ENCODE measurements at places on chromosomes 12 and 14. TPM values are rescaled to one million over a fixed set of nuclear protein-coding genes. Genes with fewer than 3 reads are reported as not detected.
A peak's percentile ranks its signal among the peaks of the same experiment; 100 is the strongest.

The DDX23 gene
- 71.1 TPM for polyA plus RNA-seq

DNA sequence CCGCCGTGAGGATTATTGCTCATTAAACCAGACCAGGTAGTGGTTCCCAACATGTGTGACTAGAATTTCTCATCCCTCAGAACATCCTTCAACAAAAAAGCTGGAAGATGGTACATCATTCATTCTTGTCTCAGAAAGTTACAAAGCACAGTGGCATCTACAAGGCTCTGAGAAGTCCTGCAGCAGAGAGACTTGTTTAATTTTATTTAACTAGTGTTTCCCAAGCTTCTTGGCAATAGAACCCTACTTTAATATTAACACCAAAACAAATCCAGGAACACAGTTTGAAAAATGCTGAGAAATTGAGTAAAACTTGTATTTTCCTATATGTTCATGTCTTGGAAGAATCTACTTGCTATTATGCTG is 54.8 kb downstream of the PLXNC1 start:
- DNase-seq: no peak

The GPR132 gene
- polyA plus RNA-seq: 1.0 TPM

GRCh38 chr12:39103552-39104165 is 198.3 kb upstream of the CPNE8 start:
- peak; percentile 51 for DNase-seq

- DNase-seq: no peak
Measured at GRCh38 chr12:63753743-63754142, 26.0 kb upstream of the RXYLT1 start.

The GRIN2B gene
- 0.16 TPM for polyA plus RNA-seq

The GLIPR1L2 gene
- polyA plus RNA-seq: 0.92 TPM

GRCh38 chr12:42283739-42284138 is 42.2 kb downstream of the ZCRB1 start:
- no peak for DNase-seq

The STON2 gene
- polyA plus RNA-seq: 10.0 TPM

GRCh38 chr12:27013611-27014084 is 536 bp downstream of the TM7SF3 start:
- no peak for DNase-seq

The DBX2 gene
- not detected for polyA plus RNA-seq

The VSX2 gene
- not detected for polyA plus RNA-seq

GRCh38 chr12:64673490-64674169 is 63.3 kb downstream of the RASSF3 start:
- no peak for DNase-seq

- no peak for DNase-seq
Measured at GRCh38 chr14:44979273-44979672, 17.3 kb downstream of the TOGARAM1 start.

The CD163 gene
- 23.9 TPM for polyA plus RNA-seq

GRCh38 chr12:78797196-78797931 is 67.2 kb upstream of the SYT1 start:
- DNase-seq: peak; percentile 0

The KRT6C gene
- not detected for polyA plus RNA-seq

- no peak for DNase-seq
Measured at GRCh38 chr14:33376510-33376909, 437.8 kb downstream of the NPAS3 start.
